ENCODE measurements at places on chromosomes 4 and X.

GRCh38 chr4:137536789-137537561 lies 4.7 kb upstream of the PCDH18 start:
- no peak for DNase-seq

DNA sequence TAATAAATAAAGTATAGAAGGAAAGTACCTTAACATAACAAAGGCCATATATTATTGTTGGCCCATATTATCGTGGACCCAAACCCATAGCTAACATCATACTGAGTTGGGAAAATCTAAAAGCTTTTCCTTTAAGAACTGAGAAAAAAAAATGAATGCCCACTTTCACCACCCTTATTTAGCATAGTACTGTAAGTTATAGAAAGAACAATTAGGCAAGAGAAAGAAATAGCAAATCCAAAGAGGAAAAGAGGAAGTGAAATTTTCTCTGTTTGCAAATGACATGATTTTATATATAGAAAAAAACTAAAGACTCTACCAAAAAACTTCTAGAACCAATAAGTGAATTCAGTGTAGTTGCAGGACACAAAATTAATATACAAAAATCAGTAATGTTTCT lies 1854.6 kb downstream of the PCDH7 start:
- DNase-seq: no peak

DNA sequence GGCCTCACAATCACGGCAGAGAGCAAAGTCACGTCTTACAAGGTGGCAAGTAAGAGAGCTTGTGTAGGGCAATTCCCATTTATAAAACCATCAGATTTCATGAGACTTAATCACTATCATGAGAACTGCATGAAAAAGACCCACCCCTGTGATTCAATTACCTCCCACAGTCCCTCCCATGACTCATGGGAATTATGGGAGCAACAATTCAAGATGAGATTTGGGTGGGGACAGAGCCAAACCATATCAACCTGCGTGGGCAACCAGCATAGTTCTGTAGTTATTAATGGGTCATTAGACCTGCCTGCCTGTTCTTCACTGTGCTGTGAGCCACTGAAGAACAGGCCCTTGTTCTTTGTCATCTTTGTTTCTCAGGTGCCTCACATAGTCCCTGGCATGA lies 593.7 kb upstream of the BOD1L1 start:
- no peak for DNase-seq

GRCh38 chr4:23260511-23260910 lies 567.8 kb downstream of the GBA3 start:
- no peak for DNase-seq

DNA sequence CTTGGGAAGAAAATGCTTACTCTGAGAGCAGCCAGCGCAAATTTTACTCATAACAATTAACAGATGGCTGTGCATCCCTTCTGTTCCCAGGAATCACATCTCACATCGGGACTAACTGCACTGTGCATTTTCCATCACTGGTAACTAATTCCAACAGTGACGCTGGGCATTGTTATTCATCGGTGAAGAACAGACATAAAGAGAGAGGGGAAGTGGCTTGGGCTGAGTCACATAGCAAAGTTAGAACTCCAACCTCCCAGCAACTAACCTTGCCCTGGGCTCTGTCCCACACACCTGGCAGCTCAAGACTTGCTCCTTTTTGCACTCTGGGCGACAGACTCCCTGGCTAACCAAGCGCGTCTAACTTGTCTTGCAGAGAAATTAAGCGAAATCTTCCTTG lies 6.4 kb upstream of the LONRF3 start:
- DNase-seq: no peak

DNA sequence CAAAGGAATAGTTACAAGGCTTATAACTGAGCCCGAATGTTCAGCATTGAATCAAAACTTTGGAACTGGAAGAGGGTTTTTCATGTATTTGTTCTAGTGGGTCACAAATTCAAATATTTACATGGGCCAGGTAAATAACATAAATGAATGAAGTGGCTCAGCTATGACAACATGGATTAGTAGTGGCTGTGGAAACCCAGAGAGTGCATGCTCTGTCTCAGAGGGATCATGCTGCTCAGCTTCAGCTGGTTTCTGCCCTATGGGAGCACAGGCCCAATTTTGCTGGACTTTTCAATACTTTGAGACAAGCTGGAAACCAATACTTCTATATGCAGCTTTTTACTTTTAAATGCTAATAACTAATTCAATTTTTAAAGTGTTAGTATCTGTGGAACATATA lies 394.0 kb upstream of the TEX13C start:
- DNase-seq: no peak

GRCh38 chr4:72974694-72975487 lies 94.6 kb downstream of the COX18 start:
- peak; percentile 14 for DNase-seq

GRCh38 chr4:139789096-139789654 lies 123.6 kb downstream of the MGST2 start:
- no peak for DNase-seq

DNA sequence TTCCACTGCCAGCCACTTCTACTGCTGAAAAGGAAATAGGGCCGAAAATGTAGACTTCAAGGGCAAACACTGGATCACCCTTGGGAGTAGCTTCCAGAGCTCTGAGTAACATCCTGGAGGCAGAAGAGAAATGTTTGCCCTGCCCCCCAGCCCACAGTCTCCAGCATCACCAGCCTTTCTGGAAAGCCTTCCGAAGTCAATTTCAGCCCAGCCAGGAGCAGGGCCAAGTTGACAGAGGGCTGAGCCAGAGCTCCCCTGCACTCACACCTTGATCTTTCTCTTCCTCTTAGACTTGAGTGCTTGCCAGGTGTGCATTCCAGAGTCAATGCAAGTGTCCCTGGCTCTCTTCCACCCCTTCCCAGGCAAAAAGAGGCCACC lies 35.2 kb downstream of the SLC25A5 start:
- no peak for DNase-seq

DNA sequence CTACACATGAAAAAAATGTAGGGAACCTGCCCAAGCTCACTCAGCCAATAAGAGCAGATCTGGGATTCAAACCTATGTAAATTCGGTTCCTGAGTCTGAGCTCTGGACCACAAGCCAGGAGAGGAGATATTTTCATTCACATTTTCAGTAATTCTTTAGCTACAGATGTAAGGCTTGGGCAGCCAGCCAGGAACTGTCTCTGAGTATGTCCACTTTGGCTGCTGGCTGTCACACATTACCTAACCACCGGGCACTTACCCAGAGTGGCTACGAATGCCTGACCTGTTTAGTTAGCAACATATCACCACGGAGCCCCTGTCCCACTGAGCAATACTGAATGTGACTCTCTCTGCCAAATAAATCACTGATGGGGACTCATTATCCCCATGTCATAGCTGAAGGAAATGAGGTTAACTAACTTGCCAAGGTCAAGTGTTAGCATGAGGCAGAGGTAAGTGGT lies 15.3 kb downstream of the USP46 start:
- no peak for DNase-seq

Data from K562 (cell line).